NCI-H1436 treated with DMSO at 0.1 percent for 48 hours (cell line): ENCODE measurements at places on chromosomes 1 and 21.

- DNase-seq, result no peak
Observed at GRCh38 chr1:191993549-191993948, 164.7 kb upstream of the RGS18 start.

DNA sequence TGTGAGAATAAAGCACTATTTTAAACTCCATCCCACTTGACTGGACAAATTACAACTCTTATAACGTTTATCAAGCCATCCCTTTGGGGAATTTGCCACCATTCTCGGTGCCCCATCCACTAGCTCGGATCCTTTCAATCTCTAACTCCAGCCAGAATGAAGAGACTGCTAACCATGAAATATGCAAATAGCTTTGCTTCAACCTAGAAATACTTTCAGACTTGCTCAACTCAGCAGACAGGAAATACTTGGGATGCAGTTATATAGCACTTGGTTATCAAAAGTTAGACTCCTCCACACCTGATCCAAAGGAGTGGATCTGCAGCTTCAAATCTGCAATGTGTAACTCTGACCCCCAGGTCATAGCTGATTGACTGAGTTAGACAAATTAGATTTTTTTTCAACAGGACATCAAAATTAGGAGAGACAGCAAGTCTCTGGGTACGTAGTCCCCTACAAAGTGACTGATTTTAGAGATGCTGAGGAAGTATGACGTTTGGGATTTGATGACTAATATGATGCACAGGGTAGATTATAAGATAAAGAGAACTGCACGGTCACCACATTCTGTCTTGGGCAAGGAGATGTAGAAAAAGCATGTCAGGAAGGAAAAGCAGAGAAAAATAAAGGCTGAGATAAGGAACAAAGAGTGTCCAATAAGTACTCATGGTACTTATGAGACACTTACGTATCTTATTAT, 496.0 kb downstream of the AGBL4 start:
- DNase-seq, result no peak

- DNase-seq, result no peak
Observed at GRCh38 chr1:151130987-151131586, 15.3 kb downstream of the SEMA6C start.

- DNase-seq, result no peak
Observed at GRCh38 chr1:4964634-4965345, 310.4 kb downstream of the AJAP1 start.

DNA sequence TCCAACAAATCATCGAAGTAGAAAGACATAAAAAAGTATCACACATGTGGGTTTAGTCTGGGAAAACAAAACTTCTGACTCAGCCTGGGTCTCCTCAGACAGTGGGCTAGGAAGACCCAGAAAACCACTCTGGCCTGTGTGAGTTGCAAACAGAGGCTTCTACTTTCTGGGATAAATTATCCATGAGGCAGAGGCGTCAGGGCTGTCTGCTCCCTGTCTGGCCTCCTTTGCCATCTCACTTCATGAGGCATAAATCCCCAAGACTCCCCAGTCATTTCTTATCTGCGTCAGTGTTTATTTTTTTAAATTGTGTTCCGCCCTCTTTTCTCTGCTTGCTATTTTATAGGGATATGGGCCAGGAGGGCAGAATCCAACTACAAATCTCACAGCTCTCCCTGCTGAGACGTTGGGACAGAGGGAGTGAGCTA, 80.6 kb upstream of the TRABD2B start:
- DNase-seq, result no peak

DNA sequence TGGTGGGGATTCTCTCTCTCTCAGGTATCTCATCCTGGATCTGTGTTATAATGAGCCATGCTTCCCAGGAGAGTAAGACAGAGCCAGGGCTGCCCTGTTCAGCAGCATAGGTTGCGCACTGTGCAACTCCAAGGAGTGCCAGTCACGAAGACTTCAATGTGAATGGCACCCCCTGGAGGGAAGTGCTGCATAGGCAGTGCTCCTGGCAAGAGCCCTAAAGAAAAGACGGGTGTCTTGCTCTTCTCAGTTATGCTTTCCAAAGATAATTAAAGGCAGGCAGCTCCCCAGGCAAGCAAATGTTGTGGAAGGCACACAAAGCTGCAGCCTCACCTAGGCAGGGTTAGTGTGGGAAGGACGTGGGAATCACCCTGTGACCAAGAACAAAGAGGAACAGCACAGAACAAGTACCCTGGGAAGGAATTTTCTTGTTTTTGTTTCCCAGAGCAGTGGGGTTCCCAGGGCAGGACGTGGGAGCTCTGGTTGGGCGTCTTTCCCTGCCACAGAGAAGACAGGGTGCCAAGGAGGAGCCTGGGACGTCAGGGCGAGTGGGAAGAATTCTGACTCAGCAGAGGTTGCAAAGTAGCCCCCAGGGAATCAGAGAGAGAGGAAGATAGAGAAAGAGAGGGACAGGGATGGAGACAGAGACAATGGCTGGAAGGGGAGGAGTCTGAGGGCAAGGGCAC, 120.9 kb downstream of the KCNN3 start:
- no peak for DNase-seq

- DNase-seq, result no peak
Observed at GRCh38 chr1:224609333-224609732, 6.8 kb upstream of the CNIH3 start.

DNA sequence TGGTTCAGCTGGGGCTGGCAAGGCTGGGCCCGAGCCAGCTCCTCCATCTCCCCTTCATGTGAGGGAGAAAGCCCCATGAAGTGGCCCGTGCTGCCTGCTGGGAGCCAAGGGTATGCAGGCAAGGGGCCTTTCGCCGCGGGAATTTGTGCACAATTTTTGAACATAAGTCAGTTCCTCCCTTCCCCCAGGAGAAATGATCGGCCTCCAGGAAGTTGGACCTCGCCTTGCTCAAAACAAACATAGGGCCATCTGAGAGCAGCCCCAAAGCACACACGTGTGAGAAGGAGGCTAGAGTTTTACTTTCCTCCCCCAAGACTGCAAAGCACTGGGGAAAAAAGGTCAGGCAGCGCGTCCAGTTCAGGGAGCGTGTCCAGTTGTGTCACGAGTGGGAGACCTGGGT, 64.7 kb downstream of the PRDM16 start:
- DNase-seq, result no peak

DNA sequence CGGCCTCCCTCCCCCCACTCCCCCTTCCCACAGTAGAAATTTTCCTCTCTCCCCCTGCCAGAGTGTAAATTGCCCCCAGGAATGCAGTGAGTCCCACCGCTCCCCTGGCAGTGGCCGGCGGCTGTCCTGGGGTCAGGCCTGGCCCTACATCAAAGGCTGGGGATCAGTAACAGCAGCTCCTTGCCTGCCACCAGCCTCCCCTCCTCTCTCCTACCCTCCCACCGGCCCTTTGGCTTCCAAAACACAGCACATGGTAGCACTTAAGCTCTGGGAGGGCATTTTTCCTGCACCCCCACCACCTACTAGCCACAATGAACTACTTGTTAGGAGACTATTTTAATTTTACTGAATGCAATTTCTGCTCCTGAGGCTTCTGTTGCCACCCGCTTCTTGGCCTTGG, 9.0 kb upstream of the COL8A2 start:
- no peak for DNase-seq
